ENCODE measurements at places on chromosomes 6 and 20.
A peak's percentile ranks its signal among the peaks of the same experiment; 100 is the strongest.

DNA sequence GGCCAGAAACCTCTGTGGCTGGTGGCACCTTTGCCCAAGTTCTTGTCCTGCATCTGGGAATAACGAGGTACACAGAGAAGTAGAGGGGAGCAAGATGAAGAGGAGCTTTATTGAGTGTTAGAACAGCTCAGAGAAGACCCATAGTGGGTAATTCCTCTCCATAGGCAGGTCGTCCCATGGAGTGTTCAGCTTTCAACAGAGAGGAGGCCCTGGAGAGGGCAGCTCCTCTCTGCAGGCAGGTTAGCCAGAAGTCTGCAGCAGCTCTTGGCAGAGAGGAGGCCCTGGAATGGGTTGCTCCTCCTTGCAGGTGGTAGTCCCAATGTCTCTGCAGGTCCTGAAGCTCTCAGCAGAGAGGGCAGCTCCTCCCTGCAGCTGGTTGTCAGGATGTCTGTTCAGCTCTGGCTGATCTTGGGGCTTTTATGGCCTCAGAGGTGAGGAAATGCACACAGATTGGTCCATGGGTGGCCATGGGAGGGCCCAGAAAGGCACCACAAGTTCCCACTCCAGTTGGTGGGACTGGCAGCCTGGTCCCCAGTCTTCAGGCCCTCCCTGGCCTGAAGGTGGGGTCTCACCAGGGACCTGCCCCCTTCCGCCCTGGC lies 89.0 kb downstream of the IPCEF1 start:
- no peak for DNase-seq

GRCh38 chr6:67886036-67886707 lies 748.9 kb upstream of the ADGRB3 start:
- DNase-seq = no peak

DNA sequence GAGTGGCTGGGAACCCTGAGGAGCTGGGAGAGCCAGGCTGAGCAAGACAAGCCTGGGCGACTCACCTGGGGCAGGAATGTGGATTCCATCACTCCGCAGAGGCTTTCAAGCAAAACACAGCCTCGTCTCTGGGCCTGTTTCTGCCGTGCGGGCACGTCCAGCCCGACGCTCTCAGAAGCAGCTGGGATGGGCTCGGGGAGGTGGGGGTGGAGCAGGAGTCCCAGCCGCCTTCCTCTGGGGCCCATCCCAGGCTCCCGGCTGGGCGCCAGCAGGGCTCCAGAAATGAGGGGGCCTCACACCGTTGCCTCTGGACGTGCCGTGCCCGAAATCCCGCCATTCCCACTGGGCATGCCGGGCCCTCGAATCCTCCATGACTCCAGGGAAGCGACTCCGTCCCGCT lies 8.7 kb upstream of the RPS21 start:
- DNase-seq = no peak

- DNase-seq = no peak
Observed at GRCh38 chr6:17621003-17621402, 20.9 kb downstream of the FAM8A1 start.

DNA sequence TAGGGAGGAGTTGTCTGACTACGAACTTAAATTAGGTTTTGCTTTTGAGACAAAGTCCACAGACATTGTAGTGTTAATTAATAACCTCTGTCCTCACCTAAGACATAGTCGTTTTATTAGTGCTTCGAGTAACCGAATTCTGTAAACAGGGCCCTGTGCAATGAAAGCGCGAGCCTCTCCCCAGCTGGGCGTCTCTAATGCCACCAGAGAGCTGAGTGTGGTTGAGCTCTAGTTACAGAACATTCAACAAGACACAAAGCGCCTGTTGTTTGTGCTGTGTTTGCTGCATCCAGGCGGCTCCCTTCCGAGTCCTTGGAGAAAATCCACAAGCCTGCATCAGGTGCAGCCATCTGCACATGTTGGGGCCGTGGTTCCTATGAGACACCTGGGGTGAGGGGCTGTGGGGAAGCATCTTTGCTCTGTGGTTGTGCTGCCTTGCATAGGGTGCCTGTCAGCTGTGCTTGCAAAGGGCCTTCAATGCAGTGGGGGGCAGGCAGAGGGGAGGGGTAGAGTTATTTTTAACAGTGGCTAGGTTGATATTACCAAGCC lies 63.9 kb downstream of the CD164 start:
- DNase-seq = peak; percentile 90

GRCh38 chr6:73695619-73696421 lies at the start of gene CD109:
Gene CD109 (plus strand): TSS chr6:73696203. CDS start chr6:73696216, 13 bp downstream.
- DNase-seq = peak; percentile 51

GRCh38 chr6:53056273-53056672 lies 8.9 kb upstream of the FBXO9 start:
- DNase-seq = no peak

DNA sequence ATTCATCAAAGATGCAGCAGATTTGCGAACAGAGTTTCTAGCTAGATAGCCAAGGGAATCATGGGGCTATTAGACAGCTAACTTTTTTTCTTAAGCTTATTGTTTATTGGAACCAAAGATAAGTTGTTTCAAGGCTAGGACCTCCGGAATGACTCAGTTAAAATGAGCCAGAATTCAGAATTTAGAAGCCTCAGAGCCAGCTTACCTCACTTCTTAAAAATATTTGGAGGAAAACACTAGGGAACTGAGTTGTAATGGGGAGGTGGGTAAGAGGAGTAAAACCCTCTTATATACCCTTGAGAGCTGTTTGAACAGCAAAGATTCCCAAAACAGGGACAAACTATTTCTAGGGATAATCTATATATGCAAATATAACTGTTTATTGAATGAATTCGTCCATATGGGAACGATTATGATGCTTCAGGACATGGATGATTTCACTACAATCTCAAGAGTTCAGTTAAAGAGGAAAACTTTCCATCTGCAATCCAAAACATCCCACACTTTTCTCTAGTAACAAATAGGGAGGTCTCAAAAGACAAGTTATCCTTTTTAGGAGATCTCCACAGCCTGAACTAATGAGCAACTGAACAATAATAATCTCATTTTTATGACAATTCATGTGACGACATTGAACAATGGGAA lies 12.6 kb upstream of the CARMIL1 start:
- no peak for DNase-seq

DNA sequence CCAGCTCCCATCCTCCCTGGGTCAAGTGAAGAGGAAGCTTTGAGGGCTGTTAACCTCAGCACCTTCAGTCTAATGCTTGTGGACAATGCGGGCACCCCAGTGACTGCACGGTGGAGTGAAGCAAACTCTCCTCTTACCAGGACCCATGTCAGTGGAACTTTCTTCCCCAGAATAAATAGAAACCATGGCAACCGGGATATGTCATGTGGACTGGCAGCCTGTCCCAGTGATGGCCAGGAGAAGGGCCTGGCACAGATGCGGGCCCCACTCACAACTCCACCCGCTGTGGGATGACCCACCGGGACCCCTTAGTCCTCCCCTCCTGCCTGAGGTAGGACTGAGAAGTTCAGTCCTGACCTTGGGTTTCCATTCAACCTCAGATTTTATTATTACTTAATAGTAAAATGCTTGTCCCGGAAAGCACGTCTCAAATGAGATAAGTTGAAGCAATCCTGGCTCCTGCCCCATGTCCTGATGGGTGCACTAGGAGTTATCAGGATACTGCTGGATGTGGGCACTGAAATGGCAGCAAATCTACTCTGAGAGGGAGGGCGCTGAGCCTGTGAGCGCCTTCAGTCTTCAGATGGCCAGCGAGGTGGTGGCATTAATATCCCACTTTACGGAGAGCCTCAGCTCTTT lies 23.5 kb downstream of the TOX2 start:
- DNase-seq = no peak

DNA sequence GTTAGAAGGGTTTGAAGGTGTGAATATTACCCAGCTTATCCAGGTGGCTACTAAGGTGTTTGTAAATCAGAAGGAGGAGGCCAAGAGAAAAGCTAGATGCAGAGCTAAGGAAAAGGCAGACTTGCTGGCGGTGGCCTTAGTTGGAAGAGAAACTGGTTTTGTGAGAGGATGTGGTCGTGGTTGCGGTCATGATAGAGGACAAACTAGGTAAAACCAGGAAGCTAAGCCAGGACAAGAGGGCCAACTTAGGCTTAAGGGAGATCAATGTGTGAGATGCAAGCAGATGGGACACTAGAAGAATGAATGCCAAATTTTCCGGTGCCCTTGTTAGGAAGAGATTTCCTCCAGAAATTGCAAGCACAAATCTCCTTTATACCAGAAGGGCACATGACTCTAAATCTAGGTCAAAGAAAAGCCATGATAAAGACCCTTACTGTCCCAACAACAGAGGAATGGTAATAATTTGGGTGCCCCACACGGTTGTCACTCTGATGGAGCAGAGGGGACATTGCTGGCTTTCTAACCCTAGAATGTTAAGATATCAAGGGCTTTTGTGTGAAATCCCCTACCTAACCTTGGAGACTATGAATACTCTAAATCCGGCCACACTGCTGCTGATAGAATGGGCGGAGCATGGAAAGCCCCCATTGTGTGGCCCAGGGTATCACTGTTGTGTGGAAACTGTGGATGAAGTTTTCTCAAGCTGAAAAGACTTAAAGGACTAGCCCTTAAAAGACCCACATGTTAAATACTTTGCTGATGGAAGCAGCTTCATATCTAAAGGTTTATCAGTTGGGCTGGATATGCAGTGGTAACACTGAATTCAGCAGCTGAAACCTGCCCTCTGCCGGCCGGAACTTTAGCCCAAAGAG lies 7.8 kb downstream of the IL22RA2 start:
- DNase-seq = no peak

DNA sequence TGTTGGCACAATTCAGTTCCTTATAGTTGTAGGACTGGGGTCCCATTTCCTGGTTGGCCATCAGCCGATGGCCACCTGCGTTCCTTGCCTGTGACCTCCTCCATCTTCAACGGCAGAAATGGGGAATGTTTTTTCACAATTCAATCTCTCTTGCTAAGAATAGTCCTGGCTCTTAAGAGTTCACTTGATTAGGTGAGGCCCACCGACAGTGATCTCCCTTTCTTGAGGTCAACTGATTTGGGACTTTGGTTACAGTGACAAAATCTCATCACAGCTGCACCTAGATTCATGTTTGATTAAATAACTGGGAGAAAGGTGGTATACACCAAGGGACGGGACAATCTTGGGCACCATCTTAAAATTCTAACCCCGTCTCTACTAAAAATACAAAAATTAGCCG lies 139.1 kb upstream of the DTNBP1 start:
- DNase-seq = no peak

GRCh38 chr20:62301773-62302340 lies 940 bp upstream of the ADRM1 start:
- DNase-seq = peak; percentile 93

GRCh38 chr6:42693725-42694323 lies 28.6 kb downstream of the PRPH2 start:
- DNase-seq = no peak

- DNase-seq = no peak
Observed at GRCh38 chr6:99353126-99353525, 3.7 kb upstream of the FAXC start.

DNA sequence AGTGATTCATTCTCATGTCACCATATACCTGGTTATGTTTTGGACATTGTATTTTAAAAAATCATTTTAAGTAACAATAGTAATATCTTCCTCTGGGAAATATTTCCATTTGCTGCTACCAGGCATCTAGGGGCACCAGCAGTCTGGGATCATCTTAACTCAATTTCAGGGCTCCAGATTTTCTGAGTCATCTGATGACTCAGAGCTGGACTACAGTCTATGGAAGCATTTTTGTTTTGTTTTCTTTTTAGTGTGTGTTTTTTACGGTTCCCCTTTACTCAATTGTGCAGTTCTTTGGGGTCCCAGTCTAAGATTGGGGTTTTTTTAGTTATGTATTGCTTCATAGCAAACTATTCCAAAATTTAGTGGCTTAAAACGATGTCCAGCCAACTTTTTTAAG lies 5.7 kb upstream of the FKBP5 start:
- DNase-seq = no peak

- no peak for DNase-seq
Observed at GRCh38 chr6:155223646-155224451, 40.0 kb upstream of the CLDN20 start.

DNA sequence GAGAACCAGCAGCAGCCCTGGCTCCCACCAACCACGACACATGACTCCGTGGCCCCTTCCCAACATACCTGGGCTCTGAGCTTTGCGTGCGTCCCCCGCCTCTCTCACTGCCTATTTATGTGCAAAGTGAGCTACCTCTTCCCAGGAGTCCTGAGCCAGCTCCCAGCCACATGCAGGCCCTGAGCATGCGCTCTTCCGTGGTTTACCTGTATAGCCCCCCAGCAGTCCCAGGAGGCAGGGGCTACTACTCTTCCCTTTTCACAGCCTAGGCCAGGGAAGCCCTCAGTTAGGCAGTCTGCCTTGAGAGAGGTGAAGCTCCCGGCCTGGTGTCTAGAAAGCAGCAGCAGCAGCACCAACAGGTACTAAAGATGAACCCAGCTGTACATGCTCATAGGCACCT lies 114.8 kb upstream of the CDYL start:
- no peak for DNase-seq

GRCh38 chr20:46708172-46708860 lies 1.1 kb upstream of the SLC2A10 start:
- DNase-seq = no peak

GRCh38 chr6:161215876-161216615 lies 57.8 kb downstream of the AGPAT4 start:
- DNase-seq = no peak

DNA sequence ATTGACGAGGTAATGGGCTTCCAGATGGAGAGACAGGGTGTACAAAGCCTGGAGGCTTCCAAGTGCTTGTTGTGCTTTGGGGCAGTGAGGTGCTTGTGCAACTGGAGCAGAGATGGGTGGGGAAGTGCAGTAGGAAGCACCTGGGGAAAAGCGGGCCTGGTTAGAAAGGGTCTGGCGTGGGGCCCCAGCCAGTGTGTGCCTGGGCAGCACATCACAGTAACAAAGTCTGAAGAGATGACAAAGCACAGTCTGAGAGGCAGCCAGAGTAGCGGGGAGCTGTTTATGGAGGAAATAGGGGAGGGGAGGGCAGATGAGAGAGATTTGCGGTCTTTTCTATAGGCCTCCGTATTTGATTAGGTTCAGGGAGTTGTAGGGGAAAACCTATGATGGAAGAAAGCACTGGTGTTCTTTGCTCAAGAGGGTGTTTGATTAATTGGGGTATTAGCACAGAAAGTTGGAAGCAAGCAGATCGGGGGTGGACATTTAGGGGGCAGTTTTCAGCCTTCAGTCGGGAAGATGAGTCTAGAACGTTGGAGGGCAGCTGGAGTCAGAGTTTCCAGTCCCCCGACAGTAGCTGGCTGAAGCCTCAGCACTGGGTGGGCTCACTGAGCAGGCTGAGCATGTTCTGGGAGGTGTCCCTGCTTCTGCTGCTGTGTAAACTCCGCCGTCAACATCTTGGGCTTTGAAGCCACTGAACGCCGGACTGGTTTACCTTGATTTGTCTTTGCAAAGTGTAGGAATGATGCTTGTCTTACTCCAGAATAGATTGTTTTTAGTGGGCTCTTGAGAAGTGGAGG lies 15.5 kb upstream of the MROH8 start:
- no peak for DNase-seq

GRCh38 chr20:50758469-50758868 lies 27.1 kb downstream of the PARD6B start:
- no peak for DNase-seq

GRCh38 chr6:121791396-121792315 lies 356.2 kb downstream of the GJA1 start:
- DNase-seq = no peak

- DNase-seq = peak; percentile 22
Observed at GRCh38 chr20:53088786-53089185, 116.6 kb downstream of the TSHZ2 start.

Measured in Ammon's horn (tissue), 1 donor.